ENCODE measurements at places on chromosomes 1 and 21.

GRCh38 chr1:8415526-8416278 is 97.8 kb downstream of the SLC45A1 start:
- no peak for DNase-seq

DNA sequence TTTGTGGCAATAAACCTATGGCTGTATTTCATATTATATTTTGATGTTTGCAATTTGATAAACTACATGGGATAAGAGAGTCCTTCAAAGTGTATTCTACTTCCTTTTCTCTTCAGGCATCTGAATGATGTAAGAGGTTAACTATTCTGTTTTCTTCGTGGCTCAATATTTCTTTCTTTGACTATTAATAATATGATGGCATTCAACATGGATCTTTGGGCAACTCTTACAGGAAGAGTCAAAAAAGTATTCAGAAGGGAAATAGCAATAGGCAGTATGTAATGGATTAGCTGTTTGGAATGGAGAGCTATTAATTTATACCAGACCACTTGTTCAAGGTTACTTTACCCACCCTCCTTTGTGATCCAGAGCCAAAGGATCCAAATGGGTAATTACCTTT is 74.4 kb downstream of the HMCN1 start:
- DNase-seq = no peak

GRCh38 chr1:87108814-87109411 is 194.5 kb downstream of the HS2ST1 start:
- no peak for DNase-seq

GRCh38 chr1:17437260-17437579 is 2.3 kb downstream of the RCC2 start:
- DNase-seq = no peak

DNA sequence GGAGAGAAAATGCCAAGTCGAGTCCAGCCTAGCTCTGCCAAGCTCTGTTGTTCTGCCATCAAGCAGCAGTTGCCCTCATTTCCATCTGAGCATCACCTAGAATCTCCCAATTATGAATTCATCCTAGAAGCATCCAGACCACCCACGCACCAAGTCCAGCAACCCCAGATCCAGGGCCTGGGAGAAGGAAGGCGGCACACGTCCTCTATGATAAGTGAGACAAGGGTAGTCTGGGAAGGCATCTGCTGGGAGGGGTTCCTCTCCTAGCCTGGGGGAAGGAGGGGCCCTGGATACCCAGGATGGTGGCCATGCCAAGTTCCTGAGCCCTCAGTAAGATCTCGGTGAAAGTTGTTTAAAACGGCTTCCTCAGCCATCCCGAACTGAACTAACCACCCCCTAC is 70.7 kb downstream of the VWA5B1 start:
- no peak for DNase-seq

GRCh38 chr1:4086921-4087320 is 186.8 kb upstream of the C1orf174 start:
- no peak for DNase-seq

DNA sequence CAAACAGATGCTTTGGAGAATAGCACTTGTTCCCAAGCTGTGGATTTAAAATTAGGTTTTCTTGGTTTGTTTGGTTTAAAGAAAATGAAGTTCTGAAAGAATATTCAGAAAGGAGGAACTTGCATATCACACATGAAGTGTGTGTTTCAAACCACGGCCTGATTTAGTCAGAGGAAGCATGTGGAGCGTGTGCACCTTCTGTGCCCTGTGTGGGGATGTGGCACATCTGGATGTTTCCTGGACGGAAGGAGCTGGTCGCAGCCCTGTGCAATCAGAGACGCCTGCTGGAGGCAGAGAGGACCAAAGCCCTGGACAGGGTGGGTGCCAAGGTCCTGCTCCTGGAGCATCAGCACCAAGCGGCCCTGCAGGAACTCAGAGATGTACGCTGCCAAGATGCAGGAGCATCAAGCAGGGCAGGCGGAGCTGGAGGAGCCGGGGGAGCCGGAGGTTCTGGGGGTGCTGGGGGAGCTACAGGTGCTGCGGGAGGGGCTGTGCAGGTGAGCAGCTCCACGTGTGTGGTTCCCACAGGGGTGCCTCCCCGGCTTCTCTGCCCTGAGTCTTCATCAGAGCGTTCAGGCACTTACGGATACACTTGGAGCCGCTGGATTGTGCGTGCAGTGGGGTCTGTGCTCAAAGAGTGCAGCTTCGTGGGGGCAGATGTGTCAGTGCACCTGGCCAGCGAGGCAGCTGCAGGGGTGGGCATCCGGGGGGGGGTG is 45.7 kb downstream of the PCNT start:
- DNase-seq = no peak

- no peak for DNase-seq
These were observed 54.7 kb downstream of the MAP3K7CL start for GRCh38 chr21:29185172-29185571.

GRCh38 chr1:163083690-163084089 is 14.5 kb downstream of the RGS4 start:
- DNase-seq = no peak

- DNase-seq = no peak
These were observed 66.1 kb upstream of the ATP1A1 start for GRCh38 chr1:116306840-116307442.

DNA sequence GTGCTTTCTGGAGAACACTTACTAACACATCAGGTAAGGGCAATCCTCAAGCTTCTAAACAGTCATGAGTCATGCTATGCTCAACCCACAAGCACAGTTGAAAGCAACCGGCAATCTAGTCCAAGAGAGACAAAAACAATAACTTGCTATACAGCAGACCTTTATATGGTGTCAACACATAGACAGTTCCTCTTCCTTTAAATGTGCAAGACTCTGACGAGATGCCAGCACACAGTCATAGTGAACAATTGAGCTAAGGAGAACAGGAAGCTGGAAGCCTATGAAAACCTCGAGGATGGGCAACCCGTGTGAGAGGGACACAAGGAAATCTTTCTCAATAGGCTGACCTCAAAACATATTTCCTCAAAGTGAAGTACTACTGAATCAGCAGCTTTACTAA is 5.3 kb downstream of the ADIPOR1 start:
- no peak for DNase-seq

DNA sequence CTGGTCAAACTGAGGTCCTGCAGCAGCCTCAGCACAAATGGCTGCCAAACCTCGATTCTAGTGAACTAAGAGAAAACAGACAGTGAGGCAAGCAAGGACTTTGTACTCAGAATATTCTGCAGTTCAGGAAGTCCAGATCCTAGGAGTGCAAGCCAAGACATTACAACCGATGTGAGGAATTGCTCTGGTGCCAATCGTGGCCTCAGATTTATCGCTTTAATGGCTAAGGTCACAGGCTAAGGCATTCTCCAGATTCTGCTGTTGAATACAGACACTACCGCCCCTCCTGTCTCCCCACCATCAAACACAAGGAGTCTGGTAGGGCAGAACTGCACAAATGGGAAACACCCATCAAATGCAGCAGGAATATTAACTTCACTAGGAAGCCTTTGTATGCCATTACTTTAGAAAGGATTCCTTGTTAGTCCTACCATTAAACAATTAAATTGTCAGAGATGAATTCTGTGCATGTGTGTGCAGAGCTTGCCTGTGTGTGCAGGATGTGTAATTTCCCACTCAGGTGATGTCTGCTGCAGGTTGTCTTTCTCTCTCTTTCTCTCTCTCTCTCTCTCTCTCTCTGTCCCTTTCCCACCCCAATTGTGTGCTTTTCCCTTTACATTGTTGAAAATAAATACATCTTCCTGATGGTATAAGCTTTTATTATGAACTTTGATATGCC is 9.2 kb upstream of the SERTAD4 start:
- no peak for DNase-seq

DNA sequence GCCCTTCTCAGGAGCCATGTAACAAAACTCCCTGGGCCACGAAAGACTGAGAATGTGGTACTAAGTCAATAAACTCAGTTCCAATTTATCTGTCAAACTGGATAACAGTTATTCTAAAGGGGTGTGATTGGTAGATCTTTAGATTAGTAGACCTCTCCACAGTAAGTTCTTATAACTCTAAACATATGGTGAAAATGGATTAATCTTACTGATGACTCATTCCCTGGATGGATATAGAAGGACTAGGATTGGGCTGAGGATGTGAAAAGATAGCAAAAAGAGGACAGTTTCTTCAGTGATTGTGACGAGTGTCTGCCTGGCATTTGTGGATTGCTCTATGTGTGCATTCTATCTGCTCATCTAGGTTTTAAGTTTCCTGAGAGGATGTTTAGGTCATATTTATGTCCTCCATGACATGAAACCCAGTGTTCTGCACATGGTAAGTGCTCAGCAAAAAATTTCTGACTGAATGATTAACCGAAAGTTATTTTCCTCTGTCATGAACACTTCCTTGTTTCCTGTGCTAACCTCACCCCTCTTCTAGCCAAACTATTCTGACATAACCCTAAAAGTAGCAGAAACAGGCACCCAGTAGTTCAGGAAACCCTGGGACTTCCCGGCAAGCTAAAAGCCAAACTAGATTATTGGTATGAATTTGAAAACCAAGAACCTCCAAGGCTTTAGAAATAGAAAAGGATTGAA is 397.5 kb upstream of the PLXNA2 start:
- DNase-seq = no peak

DNA sequence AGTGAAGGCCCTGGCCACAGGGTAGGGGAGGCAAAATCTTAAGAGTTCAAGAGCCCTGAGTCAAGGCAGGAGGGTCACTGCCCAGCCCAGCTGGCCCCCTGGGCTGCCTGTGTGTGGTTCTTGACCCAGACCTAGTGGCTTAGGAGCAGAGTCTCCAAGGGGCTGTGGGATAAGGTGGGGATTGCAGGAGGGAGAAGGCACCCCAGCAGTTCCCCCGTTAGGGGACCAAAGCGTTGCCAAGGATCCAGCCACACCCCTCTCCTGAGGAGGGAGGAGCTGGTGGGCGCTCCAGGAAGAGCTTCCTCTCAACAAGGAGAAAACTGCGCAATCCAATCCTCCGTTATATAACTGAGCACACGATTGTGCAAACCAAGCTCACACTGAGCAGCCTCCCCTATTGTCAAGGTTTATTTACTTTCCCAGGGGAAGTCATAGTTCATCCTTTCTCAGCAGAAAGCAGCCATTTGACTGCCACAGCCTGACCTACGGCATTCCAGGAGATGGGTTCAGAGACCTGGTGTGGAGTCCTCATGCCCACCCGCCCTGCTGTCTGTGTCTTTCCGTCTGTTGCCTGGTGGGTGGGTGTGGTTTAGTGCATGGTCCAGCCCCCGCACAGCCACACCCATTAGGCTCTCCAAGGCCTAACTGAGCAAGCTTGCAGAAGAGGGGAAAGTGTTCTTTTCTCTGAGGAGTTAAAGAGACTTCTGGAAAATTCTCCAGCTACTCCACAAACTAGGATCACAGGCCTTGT is 3.5 kb downstream of the EPHX1 start:
- no peak for DNase-seq

DNA sequence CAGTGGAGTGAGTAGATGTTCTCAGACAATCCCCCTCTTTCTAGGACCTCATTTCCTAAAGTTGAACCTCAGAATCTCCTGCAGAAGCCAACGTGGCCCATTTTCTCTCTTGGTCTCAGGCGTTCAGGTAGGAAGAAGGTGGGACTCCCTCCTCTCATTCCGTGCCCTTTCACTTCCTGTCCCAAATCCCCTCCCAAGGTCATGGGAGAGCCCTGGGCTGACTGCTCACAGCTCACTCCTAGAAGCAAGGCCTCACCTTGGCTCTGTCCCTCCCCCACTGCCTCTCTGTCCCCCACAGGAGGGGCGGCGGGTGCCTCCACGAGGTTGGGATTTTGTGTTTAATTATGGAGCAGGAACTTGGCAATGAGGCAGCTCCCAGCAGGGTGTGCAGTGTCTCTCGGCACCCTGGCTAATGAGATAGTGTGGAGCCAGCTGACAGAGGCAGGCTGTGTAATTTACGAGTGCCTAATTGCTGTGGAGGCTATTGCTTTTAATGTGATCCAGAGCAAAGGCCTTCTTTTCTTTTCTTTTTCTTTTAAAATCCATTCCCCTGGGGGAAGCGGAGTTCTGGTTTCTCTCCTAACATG is 9.1 kb upstream of the CDK18 start:
- no peak for DNase-seq

- DNase-seq = no peak
These were observed 25.2 kb downstream of the MAPKAPK2 start for GRCh38 chr1:206709772-206710459.
